ENCODE measurements at places on chromosomes 13 and 19.

GRCh38 chr19:3132971-3133792, 2.7 kb upstream of the GNA15 start:
- no peak for DNase-seq

- no peak for DNase-seq
Measured at GRCh38 chr13:113777311-113778260, 18.6 kb downstream of the TMEM255B start.

DNA sequence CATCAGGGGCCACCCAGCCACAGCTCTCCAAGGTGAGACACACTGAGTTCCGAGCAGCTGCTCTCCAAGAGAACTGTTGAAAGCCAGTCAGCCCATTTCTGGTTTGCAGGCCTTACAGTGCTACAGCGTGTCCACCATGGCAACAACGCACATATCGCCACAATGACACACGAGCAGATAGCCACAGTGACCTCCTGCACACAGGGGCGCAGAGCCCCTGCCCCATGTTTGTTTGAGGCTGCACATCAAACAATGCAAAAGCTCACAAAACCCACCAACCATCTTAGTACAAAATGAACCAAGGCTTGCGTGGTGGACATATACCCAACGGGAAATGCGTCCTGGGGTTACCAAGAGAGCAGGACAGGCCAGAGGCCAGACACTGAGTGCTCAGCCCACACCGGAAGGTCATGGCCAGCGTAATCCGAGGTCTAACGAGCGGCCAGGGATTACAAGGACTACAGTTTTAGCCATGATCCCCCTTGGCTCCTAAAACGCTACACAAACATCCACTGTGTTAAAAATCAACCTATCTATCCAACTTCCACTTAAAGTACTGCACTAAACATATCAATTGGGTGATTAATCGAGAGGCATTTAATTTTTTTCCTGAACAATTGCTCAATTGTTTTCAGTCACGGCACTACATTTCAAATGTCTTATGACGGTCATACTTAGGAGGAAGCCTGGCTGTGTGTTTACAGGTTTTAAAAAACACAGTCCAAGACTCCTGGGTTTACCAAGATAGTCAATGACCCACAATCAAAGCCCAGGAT, 56.0 kb downstream of the STK24 start:
- DNase-seq: no peak

DNA sequence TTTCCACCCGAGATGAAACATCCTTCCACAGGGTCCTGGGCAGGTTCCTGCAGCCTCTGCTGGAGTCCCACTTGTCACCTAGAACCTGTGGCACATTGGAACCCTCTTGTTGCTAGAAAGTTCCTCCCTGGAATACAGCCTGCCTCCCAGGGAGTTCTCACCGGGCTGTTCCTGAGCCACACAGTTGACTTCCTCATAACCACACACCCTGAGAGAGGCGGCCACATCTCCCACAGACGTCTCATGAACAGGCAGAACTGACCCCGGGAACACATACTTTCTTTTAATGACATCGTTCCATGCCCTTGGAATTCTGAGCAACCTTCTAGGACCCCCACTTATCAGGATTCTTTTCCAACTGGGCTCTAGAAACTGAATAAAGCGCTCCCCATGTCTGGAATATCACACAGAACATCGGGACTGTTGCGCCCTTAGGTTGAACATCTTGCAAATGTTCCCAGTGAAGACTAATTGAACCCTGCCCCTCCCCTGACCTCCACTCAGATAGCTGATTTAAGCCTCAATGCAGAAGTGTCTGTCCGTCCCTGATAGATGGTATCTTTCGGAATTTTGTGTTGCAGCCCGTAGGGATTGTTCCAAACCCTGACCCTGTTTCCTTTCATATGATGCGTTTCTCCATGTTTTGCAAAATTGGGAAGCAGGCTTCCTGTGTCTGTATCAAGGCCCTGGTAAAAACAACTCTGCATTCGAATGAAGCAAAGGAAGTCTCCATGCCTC, 91.1 kb downstream of the RAB20 start:
- no peak for DNase-seq

DNA sequence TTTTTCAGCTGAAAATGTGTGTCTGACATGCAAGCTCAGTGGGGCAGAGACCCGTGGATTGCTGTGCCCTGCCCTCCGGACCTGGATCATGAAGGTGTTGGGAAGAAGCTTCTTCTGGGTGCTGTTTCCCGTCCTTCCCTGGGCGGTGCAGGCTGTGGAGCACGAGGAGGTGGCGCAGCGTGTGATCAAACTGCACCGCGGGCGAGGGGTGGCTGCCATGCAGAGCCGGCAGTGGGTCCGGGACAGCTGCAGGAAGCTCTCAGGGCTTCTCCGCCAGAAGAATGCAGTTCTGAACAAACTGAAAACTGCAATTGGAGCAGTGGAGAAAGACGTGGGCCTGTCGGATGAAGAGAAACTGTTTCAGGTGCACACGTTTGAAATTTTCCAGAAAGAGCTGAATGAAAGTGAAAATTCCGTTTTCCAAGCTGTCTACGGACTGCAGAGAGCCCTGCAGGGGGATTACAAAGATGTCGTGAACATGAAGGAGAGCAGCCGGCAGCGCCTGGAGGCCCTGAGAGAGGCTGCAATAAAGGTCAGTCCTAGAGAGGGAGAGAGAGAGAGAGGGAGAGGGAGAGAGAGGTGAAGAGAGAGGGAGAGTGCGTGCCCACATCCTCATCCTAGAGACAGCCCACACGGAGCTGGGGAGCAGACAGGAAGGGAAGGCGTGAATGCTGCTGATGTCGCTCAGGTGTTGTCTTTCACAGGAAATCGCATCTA, 5.1 kb upstream of the DCUN1D2 start:
- DNase-seq: no peak

- no peak for DNase-seq
Measured at GRCh38 chr19:35262101-35262761, 6.5 kb upstream of the USF2 start.

GRCh38 chr19:38455031-38455430, 21.5 kb downstream of the RYR1 start:
- no peak for DNase-seq

DNA sequence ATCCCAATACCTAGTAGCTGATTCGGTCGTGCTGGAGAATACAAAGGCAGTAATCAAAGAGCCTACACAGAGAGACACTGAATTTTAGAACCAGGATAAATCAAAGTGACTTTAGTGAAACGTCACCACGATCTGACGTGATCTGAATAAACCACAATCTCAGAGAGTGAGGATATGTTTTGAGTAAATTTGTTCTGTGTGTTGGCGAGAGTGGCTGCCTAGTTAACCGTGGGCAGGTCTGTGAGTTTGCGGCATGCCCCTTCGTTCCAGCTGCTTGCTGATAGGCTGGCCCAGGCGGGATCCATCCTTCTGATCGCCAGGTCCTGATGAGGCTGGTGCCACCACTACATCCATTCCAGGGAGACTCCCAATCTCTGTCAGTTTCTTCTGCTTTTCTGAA, 40.4 kb downstream of the LRCH1 start:
- no peak for DNase-seq

- DNase-seq: no peak
Measured at GRCh38 chr19:6333439-6333838, at the start of gene ACER1. TSS of gene ACER1 (minus strand) at chr19:6333612. CDS start at chr19:6333551, 61 bp downstream.

DNA sequence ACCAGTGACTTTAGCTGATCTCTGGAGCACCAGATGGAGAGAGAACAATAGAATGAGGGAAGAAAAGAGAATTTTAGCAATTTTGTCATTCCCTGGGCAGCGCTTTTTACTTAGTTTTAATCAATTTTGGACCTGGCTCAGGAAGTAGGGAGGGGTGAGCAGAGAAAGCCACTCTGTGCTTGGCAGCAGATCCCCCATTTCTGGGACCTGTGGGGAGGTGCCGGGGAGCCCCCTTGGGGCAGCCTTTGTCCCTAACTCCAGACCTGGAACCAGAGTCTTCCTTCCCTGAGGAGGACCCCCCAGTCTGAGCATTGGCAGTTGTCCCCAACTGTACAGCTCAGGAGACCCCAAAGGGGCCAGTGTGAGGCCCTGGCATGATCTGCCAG, 10.5 kb downstream of the LYL1 start:
- no peak for DNase-seq

- DNase-seq: no peak
Measured at GRCh38 chr19:7401694-7402093, 53.0 kb downstream of the ARHGEF18 start.

- DNase-seq: no peak
Measured at GRCh38 chr13:66780814-66781213, 449.3 kb downstream of the PCDH9 start.

DNA sequence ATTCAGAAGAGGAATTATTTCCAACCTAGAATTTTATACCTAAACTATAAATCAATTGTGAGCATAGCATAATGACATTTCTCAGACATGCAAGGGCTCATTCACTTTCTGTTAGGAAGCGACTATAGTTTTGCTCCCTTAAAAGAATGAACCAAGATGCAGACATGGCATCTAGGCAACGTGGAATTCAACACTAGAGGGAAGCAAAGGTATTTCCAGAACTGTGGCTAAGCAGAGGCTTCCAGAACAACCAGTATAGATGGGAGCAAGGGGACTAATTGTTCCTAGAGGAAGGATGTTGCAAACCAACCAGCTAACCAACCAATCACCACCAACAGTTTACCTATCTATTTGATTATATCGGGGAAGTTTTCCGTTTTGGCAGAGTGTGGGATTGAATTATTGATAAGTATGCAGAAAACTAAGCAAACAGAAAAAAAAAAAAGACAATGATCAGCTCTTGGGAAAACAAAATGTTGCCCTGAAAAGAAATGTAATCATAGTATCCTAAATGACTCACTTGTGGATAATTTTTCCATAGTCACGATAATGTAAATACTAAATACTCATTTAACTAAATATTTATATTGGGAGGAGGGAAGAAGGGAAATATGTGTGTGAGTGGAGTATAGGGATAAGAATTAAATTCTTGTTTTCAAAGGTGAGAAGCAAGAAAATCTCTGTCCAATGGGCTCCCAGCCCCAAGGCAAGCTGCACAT, 21.1 kb downstream of the ARL11 start:
- DNase-seq: no peak

GRCh38 chr13:77423296-77423695, 96.4 kb upstream of the MYCBP2 start:
- no peak for DNase-seq

GRCh38 chr13:33730619-33731018, 87.3 kb upstream of the RFC3 start:
- no peak for DNase-seq

DNA sequence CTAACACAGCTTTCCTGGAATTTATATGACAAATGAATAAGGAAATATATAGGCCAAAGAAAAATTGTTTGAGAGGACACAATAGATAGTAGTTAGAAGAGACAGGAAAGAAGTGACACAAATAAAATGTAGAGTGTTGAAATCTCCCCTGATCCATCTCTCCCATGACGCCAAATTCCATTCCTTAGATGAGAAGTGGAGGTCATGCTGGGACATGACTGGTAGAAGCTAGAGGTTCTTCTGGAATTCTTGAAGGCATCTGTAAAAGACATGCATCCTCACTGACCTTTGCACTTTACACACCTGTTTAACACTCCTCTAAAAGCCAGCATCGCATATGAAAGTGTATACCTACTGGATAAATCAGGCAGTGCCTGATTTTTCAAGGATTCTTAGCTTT, 67.8 kb downstream of the DGKH start:
- no peak for DNase-seq

DNA sequence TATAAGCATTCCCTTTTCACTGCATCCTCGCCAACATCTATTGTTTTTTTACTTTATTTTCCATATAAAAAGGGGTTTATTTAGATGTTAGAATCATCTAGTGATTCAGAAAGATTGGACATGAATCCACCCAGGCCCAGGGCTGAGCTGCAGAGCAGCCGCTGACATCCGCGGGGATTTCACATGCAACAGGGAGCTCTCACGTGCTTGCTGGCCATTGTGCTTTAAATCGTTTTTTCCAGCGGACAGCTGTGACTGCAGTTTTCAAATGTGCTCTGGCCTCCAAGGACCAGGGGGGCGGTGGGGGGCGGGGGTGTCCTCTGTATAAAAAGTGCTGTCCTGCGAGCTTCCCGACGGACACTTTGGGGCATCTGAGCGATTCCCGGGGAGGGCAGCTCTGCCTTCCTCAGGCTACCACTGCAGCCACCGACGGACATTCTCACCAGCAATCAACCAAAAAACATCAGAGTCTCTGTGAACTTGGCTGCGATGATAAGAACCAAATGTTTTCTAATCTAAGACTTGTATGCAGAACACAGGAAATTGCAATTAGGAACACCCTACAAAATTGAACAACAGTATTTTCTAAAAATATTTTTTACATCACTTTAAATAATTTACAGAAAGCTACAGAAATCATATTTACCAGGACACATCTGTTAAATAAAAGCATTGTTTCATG, 12.6 kb downstream of the RB1 start:
- DNase-seq: no peak

DNA sequence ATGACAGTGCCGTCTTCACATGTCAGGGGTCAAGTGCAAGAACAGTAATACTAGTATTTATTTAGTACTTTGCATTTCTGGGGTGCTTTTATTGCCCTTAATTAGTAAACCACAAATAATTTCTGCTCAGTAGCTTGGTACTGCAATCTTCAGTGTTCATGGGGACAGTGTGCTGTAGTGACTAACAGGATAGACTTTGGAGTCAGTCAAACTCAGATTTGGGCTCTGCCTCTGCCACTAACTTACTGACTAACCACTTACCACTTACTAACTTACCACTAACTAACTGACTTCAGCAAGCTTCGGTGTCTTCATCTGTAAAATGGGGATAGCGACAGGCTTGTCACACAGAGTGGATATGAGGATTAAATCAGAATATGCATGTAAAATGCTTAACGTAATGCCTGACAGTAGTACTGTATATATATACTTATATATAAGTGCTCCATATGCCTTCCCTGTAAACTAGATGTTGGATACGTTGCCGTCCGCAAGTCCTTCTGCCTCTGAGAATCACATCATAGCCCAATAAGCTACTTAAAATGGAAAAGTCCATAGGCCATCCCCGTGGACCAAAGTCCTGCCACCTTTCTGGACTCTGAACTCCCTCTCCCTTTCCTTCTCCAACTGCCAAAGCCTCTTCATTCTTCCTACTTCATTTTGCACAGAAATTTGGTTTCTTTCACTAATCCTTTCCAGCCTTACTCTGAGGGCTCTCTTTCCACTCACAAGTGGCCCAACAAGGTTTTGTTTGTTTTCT, 158.1 kb downstream of the ZIC5 start:
- DNase-seq: no peak

DNA sequence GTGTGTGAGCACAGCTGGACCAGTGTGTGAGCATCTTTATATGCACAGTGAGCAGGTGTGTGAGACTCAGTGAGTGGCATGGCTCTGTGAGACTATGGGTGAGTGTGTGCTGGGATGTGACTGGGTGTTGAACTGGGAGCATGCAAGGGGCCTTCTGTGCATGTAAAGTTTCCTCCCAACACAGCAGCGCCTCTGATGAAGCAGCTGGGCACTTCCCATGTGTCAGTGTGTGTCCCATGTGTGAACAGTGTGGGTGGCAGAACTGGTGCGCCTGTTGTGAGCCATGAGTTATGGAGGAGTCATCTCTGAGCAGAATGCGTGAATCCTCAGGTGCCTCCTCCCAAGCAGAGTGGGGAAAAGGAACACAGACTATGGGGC, 24.1 kb downstream of the LGALS16 start:
- DNase-seq: no peak

DNA sequence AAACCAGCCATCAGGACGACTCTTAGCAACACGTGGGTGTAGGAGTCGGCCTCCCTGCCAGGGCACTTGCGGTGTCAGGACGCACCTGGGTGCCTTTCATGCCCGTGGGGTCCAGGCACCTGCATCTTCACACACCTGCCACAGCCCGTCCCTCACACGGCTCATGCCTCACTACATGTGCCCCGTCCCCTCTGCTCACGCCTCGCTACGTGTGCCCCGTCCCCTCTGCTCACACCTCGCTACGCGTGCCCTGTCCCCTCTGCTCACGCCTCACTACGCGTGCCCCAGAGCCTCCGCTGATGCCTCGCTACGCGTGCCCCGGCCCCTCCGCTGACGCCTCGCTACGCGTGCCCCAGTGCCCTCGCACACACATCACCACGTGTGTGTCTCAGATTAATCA, 58.0 kb upstream of the F7 start:
- DNase-seq: no peak
